Stimulated activated CD4-positive, alpha-beta T cell treated with anti-CD3 and anti-CD28 coated beads, Interleukin-2, amount 100 ng/mL, for 24 hours (primary cell): ENCODE measurements at places on chromosomes 5 and 9.

GRCh38 chr9:137452761-137453642 lies 6.1 kb downstream of the NSMF start:
- DNase-seq = no peak

DNA sequence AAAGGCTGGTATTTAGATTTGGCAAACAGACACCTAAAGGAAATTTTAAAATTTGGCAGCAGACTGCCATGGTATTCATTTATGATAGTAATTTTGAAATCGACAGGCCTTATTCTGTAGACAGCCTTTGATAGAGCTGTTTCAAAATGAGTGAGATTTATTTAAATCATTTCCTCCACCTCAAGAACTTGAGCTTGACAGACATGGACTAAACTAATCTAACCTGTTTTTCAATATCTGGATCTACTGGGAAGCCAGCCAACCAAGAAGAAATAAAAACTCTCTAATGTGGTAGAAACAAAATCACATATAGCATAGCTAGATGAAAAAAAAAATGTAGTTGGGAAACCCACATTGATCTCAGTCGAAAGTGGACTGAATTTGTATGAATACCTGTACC lies 56.9 kb upstream of the RASA1 start:
- DNase-seq = no peak

GRCh38 chr5:54651482-54652076 lies 134.0 kb downstream of the SNX18 start:
- DNase-seq = no peak

GRCh38 chr5:28766565-28767158 lies 1728.3 kb upstream of the CDH9 start:
- DNase-seq = no peak

DNA sequence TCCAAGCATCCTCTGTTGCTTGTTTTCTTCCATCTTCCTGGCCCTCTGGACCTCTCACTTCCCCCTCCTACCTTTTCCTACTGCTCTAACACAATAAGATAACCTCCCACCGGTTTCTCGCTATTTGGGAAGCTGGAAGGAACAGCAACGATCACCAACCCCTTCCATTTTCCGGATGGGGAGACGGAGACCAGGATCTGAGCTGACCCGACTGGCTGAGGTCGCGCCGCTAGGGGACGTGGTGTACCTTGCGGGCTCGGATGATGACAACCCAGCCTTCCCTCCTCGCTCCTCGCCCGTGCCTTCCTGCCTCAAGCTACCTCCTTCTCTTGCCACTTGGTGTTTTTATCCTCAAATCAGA lies 1.9 kb downstream of the LPAR1 start:
- DNase-seq = no peak

GRCh38 chr5:42989190-42989589 lies 50.9 kb downstream of the ANXA2R start:
- DNase-seq = no peak

- no peak for DNase-seq
These were observed 69.3 kb downstream of the TRIM36 start for GRCh38 chr5:115100319-115100955.

DNA sequence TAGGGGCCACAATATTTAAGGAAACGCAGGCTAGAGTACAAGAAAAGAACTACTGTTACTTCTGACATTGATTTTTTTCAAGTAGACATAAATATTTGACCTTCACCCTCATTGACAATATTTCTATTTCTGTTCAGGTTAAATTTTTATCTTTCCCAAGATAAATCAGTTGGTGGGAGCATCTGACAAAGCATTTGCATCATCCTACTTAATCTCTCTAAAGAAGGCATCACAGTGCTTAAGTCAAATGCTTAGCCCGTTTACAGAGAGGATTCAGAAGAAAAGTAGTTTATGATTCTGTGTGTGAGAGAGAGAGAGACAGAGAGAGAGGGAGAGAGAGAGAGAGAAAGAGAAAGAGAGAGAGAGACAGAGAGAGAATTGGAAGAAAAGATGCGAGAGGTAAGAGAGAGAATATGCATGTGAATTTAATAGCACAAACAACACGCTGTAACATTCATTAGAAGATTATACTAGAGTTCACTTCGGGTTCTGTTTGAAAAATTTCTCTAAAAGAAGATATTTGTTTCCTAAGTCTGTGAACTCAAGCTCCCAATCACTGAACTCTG lies 1093.3 kb upstream of the CDH6 start:
- DNase-seq = no peak

GRCh38 chr9:22157276-22157675 lies 148.2 kb upstream of the CDKN2B start:
- DNase-seq = no peak

DNA sequence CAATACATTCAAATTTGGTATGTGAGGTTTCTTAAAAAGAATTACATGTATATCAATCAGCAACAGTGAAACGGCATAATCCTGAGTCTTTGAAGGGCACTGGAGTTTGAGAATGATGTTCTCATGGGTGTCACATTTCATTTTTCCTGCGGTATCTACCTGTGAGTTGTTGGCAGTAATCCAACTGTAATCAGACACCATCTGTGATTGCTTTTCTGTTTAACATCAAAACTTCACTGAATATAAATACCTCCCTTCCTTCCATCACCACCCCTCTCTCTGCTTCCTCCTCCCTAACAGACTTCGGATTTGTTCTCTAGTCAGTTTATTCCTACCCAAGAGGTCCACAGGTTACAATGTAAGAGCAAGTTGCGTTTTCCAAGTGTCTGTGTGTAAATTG lies 275.2 kb upstream of the PCSK5 start:
- no peak for DNase-seq

- DNase-seq = no peak
These were observed 36.1 kb upstream of the COL5A1 start for GRCh38 chr9:134605351-134605965.

- no peak for DNase-seq
These were observed 16.5 kb upstream of the TRIM14 start for GRCh38 chr9:98135558-98135934.

DNA sequence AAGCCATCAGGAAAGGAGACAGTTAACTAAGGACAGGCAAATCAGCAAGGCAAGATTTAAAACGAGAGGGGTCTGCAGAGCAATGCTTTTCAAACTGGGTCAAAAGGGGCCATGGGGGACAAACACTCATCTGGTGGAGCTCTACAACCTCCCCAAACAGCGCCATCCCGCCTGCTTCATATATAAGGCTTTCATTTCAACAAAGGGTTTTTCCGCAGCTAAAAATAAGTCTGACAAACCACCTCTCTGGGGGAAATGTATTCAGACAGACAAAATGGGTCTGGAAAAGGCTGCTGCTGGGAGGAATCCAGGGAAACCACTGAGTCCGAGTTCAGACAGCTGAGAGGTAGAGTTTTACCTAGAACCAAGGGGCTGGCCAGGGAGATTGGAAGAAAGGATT lies 8.3 kb upstream of the SEPTIN8 start:
- no peak for DNase-seq

- no peak for DNase-seq
These were observed 197.9 kb downstream of the SH3GL2 start for GRCh38 chr9:17776735-17777134.

- no peak for DNase-seq
These were observed 1151.6 kb upstream of the CDH9 start for GRCh38 chr5:28190011-28190410.

- DNase-seq = no peak
These were observed 101.0 kb upstream of the SMC2 start for GRCh38 chr9:103992938-103993579.

DNA sequence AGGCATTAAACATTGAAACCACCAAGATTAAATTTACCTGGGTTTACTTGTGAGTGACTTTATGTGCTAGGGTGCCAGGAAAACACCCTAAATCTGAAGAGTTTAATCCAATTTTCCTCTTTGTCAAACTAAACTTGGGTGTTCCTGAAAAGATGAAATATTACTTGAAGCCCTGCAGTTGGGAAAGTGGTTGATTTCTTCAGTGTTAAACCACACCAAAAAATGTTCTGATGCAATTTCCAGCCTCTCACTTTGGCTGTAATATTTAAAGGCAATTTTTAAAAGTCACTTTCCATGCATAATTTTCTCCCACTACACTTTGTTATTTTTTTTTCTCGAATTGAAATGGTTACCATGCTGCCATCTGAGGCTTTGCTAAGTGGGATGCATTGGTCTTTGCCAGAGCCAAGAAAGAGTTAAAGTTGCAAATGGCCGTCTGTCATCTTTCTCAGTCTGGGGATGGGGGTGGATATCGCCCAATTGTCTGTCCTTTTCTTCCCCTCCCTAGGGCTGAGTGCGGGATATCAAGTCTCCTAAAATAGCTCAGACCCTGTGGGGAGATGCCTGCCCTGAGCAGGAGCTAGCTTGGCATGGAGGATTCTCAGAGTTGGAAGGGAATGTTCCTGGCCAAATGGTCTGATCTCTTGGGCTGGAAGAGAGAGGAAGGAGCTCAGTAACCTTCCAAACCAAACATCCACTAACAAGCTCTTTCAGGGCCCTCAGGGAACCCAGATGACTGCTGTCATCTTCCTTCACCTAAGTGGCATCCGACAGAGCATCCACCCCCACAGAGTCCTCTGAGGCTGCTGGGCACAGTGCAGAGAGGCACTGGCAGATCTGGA lies 13.6 kb upstream of the SHB start:
- DNase-seq = no peak

DNA sequence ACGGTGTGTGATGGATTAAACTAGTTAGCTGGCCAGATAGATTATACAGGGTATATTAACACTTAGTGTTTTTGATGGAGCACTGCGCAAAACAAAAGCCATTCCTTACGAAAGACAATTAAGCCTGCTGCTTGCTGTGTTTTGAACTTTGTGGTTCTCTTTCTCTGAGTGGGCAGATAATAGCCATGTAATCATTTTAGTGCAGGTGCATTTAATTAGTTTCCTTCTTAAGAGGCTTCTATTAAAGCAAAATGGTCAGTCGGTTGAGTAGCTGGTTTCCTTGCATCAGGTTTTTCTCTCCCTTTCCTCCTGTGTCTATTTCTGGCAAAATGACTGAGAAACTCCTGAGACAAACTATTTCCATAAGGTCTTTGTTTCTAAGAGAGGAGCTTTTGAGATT lies 512.5 kb downstream of the DMAC1 start:
- no peak for DNase-seq

DNA sequence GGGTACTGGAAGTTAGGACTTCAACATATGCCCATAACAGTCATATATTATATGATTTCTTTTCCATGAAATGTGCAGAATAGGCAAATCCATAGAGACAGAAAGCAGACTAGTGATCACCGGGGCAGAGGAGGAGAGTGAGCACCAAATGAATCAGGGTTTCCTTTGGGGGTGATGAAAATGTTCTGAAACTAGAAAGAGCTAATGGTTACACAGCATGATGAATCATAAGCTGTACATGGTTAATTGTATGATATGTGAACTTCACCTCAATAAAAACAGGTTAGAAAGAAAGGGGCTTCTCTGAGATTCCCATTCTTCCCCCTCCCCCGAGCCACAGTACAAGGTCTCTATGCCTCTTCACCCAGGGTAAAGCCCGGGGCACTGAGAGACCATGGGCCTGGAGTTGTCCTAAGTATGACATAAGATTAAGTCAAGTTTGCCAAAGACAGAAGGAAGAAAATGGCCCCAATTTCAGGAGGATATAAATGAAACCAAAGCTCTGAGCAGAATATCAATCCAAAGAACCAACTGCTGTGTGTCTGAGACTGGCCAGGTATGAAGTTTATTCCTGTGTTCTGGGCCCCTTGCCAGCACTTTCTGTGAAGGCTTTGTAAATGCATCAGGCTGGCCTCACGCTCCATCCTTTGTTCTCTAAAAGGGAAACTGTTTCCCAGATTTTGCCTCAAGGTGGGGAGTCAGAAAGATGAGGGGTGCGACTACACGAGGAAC lies 243.8 kb downstream of the CDK5RAP2 start:
- no peak for DNase-seq

GRCh38 chr5:18113721-18114120 lies 479.5 kb downstream of the TAF11L14 start:
- DNase-seq = no peak

DNA sequence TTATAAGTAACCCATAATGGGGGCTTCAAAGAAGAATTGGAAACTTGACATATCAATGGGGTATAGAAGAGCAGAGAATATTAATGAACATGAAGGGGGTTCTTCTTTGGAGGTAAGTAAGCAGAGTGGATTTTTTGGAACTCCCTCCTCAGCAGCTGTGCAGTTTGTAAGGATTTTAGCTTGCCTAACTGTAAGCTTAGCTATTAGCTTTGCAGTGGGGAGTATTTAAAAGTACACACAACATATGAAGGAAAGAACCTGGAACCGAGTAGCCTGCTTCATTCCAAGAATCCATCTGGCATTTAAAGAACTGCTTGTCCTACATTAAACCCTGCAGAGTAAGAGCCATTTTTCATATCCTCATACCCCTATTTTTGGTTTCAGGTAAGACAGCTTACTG lies 2.2 kb upstream of the PBX3 start:
- no peak for DNase-seq

DNA sequence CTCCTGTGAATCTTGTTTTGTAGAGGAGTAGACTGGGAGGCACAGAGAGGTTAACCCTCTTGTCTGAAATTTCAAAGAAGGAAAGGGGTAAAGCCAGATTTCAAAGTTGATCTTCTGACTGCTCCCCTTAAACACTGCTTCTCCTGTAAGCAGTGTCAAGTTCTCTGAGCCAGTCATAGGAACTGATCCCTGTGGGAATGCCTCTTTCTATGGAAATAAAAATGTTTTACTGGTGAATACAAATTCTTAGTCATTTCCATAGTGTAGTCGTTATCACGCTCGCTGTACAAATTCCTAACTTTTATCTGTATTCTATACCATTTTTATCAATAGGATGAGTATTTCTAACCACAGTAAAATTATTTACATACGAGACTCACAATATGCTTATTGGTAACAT lies 66.3 kb upstream of the PRRC1 start:
- DNase-seq = no peak
